ENCODE measurements at places on chromosomes 12 and 14. TPM values are rescaled to one million over a fixed set of nuclear protein-coding genes. Genes with fewer than 3 reads are reported as not detected.

DNA sequence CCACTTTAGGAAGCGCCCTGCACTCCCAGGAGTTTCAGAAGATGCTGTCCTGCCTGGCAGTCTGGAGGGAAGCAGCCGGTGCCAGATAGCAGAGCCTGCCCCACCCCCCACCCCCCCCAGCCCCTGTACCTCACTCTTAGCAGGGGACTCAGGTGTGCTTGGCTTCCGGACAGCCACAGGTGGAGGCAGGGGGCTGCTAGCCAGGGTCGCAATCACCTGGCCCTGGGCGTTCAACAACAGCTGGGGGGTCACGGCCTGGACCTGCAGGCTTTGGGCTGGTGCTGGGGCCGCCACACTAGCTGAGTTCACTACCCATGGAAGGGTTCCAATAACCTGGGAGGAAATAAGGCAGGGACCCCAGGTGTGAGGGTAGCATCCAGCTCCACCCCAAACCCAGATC, 22.0 kb downstream of the POU6F1 start:
- no peak for DNase-seq

The PRH2 gene
- total RNA-seq, result not detected

The NELL2 gene
- 34.6 TPM for total RNA-seq

DNA sequence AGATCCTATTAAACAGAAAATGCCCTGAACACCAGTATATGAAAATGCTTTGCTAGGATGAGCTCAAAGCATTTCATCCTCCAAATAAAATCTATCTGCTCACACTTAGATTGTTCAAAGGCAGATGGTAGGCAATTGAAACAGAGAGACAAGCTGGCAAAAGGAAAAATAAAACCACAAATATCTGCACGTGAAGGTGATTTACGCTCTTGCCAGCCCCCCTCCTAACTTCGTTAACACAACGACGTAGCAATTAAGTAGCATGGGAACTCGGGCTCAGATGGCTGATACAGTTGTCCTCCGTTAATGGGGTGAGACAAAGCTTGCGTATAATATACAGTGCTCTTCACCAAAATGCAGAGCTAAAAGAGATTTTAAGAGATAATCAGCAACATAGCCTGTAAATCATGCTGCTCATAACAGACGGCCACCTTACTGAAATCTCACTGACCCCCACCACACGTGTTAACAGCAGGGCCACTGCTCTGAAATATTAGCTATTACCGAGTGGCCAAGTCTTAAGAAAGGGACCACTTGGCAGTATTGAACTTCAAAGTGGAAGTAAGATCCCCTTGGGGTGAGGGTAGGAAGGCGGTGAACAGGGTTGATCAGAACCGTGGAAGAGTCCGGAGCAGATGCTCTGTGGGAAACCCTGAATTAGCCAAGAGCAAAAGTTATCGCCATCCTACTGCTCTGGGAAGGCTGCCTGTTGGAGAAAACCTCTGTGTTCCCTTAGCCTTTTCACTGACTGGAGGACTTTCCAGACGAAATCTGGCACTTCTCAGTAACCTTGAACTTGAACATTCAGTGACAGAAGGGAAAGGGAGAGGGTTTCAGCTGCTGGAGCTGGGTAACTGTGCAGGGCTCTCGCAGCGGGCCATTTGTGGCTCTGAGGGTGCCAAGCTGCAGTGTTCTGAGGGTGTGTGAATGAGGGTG, 23.1 kb downstream of the ETV6 start:
- no peak for DNase-seq

The MGAT4C gene
- 0.34 TPM for total RNA-seq

The PLEK2 gene
- total RNA-seq, result 1.5 TPM

The B4GALNT1 gene
- total RNA-seq, result 3.8 TPM

- no peak for DNase-seq
Observed at GRCh38 chr12:92191061-92191460, 45.4 kb upstream of the BTG1 start.

DNA sequence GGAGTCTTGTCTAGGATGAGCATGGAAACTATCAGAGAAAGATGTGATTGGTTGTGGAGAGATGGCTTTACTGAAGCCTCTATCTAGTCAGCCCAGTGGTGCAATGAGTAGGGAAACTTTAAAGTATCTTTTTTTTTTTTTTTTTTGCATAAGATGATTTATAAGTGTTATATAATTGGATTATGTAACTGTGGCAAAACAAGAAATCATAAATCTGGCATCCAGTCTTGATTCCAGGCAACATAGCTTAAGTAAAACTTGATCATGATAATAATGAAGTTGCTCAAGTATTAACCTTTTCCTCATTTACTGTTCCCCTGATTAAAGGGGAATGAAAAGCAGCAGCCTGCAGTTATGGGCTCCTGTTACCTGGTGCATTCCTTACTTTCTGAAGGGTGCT, 538.0 kb upstream of the ATP2B1 start:
- no peak for DNase-seq

- DNase-seq, result no peak
Observed at GRCh38 chr14:34087571-34087970, 136.7 kb upstream of the EGLN3 start.

GRCh38 chr12:45913631-45914030, 76.7 kb downstream of the SCAF11 start:
- no peak for DNase-seq

DNA sequence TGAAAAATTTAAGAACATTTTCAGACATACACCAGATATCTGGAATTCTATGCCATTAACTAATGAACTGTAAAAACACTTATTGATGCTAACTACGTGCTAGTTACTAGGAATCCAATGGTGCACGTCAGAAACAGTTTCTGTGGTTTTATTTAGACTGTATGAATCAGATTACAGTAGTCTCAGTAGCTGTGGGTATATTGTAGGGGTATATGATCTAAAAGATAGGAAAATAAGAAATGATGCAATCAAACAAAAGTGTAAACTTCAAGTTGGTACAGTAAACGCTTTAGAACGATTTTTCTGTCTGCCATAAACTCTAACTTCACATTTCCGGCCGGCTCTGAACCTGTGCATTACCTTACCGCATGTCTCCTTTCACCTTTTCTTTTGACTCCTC, 2.3 kb downstream of the ABCC9 start:
- no peak for DNase-seq

- DNase-seq, result peak; percentile 27
Observed at GRCh38 chr12:1662761-1663439, 28.0 kb upstream of the ADIPOR2 start.

DNA sequence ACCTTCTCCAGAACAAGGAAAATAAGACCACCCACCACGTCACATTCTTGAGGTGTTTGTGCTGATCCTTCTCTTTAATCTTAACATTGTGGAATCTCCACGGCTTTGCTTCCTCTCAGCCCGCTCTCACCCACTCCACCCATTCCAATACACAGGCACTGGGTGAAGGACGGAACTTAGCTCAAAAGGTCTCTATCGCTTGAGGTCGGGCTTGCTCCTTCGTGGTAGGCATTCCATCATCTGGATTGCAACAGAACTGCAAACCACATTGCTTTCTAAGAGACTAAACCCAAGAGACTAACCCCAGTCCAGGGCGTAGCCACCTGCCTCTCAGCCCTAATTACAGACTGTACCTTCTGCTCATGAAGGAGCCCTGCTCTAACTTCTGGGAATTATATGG, 24.0 kb upstream of the MDM2 start:
- DNase-seq, result no peak

DNA sequence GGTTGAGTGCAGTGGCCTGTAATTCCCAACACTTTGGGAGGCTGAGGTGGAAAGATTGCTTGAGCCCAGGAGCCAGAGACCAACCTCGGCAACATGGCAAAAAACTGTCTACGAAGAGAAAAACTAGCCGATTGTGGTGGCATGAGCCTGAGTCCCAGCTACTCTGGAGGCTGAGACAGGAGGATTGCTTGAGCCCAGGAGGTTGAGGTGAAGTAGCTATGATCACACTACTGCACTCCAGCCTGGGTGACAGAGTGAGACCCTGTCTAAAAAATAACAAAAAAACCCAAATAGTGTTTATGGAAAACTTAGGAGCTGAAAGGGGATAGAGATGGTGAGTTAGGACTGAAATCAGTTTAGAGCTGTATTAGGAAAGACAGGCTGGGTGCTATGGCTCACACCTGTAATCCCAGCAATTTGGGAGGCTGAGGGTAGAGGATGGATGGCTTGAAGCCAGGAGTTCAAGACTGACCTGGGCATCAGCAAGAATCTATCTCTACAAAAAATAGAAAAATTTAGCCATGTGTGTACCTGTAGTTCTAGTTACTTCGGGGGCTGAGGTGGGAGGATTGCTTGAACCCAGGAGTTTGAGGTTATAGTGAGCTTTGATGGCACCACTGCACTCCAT, 9.7 kb downstream of the PNN start:
- no peak for DNase-seq

The MEG3 gene
- total RNA-seq, result 265 TPM

The MPHOSPH9 gene
- total RNA-seq, result 112 TPM

Data from uterus (tissue), 4 donors.